Suprapubic skin (tissue), 4 donors: ENCODE measurements at places on chromosomes 3 and 15.

GRCh38 chr3:52257911-52258310 lies 12.4 kb downstream of the PPM1M start:
- no peak for DNase-seq

GRCh38 chr3:192875971-192876565 lies 41.6 kb downstream of the MB21D2 start:
- DNase-seq = no peak

- no peak for DNase-seq
Observed at GRCh38 chr3:48595075-48595525, at the start of gene COL7A1. Gene COL7A1, minus strand, starts transcription at chr3:48595329. Its CDS starts 170 bp downstream, at chr3:48595159.

GRCh38 chr15:68650901-68651709 lies 72.3 kb downstream of the CORO2B start:
- DNase-seq = peak; percentile 65

GRCh38 chr15:89501646-89502045 lies 5.3 kb upstream of the RHCG start:
- no peak for DNase-seq

GRCh38 chr15:79549196-79549595 lies 117.1 kb downstream of the MINAR1 start:
- DNase-seq = no peak

- no peak for DNase-seq
Observed at GRCh38 chr15:66581972-66582537, 16.3 kb upstream of the LCTL start.

DNA sequence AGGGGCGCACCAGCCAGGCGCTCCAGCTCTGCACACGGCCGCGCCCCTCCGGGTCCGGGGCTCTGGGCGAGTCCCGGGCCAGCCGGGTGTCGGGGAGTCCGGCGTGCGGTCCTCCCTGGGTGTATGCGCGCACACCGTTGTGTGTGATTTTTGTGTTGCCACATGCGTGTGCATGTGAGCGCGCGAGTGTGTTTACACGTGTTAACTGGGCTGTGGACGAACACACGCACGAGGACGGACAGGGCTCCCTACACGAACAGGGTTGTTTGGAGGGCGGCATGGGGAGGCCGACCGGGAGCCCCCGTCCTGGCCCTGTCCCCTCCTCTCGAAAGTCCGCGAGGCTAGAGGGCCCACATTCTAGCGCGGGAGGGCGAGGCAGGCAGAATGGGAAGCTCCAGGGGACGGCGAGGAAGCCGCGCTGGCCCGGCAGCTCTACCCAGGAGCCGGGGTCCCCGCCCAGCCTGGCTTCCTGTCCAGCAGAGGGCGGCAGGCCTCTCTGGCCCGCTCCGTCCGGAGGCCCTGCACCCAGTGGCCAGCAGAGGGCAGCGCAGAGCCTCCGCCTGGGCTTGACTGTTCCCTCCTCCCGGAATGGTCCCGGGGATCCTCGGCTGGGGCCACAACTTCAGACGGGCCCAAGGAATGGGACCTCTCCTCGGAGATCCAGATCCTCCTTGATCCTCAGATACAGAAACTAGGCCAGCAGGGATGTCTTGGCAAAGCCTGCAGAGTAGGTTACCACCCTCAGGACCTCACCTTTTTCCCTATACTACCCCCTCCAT lies 611 bp upstream of the LINGO1 start:
- DNase-seq = peak; percentile 90

DNA sequence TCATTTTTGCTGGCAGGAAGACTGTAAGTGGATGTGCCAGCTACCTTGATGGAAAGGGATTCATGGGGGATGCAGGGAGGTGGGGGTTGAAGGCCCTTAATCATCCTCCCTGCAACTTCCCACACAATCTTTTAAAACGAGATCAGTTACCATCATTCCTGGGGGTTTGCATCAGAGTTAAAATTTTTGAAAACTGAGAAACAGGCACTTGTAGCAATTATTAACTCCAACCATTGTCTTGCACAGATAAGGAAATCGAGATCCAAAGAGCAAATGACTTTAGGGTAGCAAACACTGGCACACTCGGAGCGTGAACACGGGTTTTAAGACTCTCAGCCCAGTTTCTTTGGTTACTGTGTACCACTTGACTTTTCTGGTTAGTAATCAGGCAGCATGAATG lies 41.9 kb downstream of the GPD1L start:
- DNase-seq = no peak

- DNase-seq = peak; percentile 73
Observed at GRCh38 chr3:134077649-134078161, 48.0 kb upstream of the SLCO2A1 start.

GRCh38 chr3:129619726-129620162 lies 13.3 kb upstream of the PLXND1 start:
- peak; percentile 60 for DNase-seq

DNA sequence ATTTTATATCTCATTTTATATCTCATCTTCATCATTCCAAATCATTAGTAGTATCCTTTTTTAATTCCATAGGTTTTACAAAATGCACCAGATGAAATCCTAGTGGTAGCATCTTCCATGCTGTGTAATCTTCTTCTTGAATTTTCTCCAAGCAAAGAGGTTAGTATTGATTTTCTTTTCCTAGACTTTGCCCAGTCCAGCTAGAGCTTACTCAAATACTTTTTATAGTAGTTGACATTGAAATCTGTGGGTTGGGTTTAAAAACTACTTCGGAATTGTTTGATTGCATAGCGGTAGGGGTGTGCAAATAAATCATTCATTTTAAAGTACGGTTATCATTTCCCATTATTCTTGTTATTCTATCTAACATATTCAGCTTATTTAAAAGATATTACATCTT lies 62.6 kb downstream of the NME9 start:
- DNase-seq = no peak

- DNase-seq = no peak
Observed at GRCh38 chr3:124584245-124584551, 146.1 kb upstream of the UMPS start.

DNA sequence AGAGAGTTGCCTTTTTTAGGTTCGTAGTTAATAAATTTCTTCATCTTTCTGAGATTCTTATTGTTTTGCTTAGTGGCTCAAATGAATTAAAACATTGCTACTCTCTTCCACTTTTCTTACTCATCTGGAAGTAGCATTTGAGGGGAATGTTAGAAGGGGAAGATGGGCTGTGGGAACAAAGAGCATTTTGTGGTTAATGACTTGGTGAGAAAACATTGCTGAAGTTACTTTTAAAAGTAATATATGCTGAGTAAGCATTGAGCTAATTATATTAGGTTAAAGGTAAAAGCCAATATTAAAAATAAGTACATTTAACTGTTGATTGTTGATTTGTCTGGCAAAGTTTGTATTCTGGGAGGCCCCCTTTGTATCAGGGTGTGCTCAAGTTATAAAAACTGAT lies 5.7 kb downstream of the MORF4L1 start:
- DNase-seq = no peak

DNA sequence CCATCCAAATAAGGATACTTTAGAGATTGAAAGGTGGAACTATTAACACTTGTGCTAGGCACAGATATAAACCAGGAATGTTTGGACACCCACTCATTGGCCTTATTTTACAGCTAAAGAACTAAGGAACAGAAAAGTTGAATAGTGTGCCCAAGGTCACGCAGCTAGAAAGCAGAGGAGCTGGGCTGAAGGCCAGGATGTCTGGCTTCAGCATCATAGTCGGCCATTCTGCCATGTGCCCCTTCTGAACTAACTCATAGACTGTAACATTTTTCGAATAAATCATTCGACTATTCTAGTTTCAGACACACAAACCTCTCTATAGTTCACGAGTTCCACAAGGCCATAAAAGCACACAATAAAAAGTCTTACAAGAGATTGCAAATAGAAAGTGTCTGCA lies 71.1 kb downstream of the SUMF1 start:
- DNase-seq = no peak

DNA sequence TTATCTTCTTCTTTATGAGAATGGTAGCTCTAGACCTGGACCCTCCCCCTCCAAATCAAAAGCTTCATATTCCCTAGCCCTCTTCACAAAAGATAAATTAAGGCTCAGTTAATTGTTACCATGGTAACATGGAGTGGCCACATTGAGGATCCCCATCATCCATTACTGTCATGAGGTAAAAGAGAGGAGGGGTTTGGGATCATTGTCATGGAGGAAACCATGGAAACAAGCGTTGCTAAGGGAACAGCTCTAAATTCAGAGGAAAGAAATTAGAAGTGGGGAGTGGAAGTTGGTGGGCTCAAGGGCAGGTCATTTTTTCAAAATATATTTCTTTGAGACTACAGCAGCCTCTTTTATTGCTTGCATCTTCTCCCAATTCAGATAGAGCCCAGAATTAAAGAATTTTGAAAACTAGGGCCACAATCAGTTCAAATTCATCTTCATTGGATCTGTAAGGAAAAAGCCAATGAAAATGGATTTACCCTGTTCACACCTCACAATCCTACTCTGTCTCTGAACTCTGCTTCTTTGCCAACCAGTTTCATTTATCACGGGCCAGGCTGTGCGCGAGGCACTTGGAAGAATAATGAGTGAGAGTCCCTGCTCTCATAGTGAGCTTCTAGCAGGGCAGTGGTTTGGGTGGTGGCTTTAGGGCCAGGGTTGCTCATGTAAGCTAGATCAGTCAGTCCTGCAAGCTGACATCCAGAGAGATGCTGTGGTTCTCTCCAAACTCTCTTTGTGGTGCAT lies 11.6 kb upstream of the AEN start:
- DNase-seq = no peak

- DNase-seq = no peak
Observed at GRCh38 chr3:58246148-58247047, 8.8 kb downstream of the ABHD6 start.

DNA sequence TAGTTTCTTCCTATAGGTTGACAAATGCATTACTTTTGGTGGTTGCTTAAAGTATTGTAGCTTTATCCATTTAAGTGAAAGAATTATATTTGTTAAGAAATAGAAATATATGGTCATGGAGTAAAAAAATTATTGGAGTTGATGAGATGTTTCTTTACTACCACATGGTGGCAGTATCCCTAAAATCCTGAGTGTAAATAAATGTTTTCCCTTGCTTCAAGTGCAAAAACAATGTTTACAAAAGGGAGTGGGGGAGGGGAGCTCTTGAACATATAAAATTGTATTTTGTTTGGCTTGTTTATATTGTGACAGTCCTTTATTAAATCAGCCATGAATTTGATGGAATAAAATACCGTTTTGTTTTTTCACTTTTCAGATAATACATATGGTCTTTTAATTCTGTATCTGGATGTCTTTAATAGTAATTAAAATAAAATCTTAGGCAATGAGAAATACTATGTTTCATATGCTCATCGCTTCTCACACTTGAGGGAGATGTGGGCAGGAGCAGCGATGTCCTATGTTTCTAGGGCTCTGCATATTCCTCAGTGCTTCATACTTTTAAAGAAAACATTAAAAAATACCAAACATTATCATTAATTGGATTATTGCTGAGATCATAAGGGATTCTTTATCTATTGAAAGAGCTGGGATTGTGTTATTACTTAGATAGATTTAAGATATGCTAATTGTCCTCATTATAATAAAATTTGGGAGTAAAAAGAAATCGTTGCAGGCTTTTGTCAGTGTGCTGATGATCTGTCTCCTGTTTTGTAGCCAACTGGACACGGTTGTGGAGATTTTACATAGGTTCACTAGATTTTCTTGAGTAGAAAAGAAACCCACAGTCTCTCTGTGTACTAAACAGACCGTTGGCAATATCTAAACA lies 349.7 kb downstream of the TUSC7 start:
- no peak for DNase-seq

GRCh38 chr3:184656829-184657681 lies 54.8 kb downstream of the MAGEF1 start:
- no peak for DNase-seq

DNA sequence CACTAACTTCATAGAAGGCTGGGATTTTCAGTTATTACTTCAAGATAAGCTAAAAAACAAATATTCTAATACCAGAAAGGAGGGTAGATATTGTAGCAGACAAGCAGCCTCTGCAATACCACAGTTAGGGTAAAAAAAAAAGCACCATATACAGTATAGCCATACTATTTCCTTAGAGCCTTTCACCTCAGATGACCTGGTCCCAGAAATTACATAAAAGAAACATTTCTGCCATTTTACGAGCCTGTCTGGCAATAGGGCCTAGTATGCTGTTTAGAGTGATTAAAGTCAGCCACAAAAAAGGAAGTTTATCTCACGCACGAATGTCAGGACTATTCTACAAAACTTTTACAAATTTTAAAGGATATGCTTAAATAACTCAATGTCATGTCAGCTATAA lies 1016.6 kb downstream of the PLOD2 start:
- DNase-seq = no peak

DNA sequence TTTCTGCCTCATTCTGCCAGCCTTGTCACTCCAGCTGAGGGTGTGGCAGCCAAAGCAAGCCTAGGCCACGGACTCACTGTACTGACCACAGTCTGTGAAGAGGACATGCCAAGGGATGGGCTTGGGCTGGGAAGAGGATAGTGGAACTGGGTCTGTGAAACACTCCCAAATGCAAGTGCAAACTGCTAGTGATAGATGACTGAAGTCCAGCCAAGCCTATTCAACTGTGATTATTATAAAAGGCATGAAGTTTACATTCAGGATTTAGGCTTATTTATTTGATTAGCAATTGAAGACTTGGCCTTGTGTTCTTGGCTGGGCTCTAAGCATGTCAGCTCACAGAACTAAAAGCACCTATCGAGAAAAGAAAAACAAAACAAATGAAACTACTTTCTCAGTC lies 84.9 kb upstream of the UBE2E1 start:
- DNase-seq = no peak

- DNase-seq = no peak
Observed at GRCh38 chr3:112261742-112262141, 32.3 kb downstream of the SLC9C1 start.

GRCh38 chr15:58139989-58140522 lies 1.9 kb downstream of the AQP9 start:
- DNase-seq = no peak

- no peak for DNase-seq
Observed at GRCh38 chr15:39282663-39283208, 298.1 kb upstream of the THBS1 start.

DNA sequence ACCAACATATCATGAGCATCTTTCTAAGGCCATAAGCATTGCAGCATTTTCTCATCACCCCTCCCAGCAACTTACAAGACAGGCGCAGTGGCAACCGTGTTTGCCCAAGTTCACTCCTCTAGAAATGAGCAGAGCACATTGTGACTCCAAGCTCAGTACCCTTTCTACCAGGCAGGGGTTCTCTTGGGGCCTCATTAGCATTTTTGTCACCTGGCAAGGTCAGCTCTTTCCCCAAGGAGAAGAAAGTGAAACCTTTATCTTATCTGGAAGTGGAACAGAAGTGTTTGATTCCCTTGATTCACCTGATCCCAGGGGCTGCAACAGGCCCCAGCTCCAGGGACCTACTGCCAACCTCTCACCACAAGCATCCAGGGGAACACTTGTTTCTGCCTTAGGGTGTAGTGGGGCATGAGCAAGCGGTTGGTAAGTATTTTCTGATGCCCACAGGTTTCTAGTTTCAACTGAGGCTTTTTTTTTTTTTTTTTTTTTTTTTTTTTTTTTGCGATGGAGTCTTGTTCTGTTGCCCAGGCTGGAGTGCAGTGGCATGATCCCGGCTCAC lies 44.0 kb upstream of the HERC1 start:
- no peak for DNase-seq

DNA sequence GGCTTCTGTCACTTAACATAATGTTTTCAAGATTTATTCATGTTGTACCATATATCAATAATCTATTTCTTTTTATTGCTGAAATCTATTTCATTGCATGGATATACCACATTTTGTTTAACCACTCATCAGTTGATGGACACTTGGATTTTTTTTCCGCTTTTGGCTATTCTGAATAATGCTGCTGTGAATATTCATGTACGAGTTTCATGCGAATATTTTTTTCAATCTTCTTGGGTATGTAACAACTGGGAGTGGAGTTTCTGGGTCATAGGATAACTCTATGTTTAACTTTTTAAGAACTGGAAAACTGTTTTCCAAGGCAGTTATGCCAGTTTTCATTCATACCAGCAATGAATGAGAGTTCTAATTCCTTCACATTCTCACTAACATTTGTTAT lies 21.7 kb upstream of the GPR160 start:
- DNase-seq = no peak
